ENCODE measurements at places on chromosomes 13 and 19.

GRCh38 chr19:35369522-35369921 is 1.3 kb upstream of the GPR42 start:
- DNase-seq = no peak

DNA sequence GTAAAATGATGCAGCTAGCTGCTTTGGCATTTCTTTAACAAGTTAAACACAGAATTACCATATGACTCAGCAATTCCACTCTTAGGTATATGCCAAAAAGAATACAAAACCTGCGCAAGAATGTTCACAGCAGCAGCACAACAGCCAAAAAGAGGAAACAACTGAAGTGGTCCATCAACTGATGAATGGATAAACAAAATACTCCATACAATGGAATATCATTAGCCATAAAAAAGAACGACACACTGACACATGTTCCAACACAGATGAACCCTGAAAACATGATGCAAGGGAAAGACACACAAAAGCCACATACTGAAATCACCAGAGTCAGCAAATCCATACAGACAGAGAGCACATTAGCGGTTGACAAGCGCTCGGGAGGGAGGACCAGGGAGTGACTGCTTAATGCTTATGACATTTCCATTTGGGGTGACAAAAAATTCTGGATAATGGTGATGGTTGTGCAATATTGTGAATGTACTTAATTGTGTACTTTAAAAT is 3.0 kb downstream of the PCID2 start:
- DNase-seq = no peak

- DNase-seq = no peak
These were observed 3.6 kb downstream of the RGCC start for GRCh38 chr13:41460930-41461329.

- DNase-seq = no peak
These were observed 2.7 kb downstream of the ARGLU1 start for GRCh38 chr13:106565127-106565775.

DNA sequence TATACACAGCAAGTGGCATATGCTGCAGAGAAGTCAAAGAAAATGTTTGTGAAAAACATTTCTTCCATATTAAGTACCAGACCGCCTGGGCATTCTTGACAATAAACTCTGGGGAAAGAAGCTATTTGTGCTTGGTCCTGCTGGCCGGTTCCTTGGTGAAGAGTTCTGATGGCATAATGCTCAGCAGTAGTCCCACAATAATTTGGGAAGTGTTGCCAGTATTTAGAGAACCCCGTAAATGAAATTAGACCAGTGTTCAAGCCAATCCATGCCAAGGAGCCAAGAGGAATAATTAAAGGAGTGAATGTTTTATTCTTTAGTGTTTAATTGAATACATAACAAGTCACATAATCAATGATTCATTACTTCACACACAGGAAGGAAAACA is 6.3 kb downstream of the KCTD12 start:
- DNase-seq = no peak

DNA sequence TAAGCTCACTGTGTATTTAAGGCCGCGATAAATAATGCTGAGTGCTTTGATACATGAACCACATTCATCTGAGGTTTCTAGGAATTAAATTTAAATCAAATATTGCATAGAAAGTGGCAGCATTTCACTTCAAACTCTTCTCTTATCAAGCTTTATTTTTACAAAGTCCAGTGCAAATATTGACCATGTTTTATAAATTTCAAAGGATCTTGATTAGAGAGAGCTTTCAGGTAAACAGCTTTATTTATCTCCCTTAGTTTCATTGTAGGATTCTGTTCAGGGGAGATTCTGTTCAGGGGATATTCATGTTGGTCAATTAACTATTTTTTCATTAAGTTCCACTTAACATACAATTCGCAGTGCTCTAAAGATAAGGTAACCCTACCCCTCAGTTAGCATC is 249.7 kb upstream of the IRS2 start:
- no peak for DNase-seq

- DNase-seq = no peak
These were observed 6.4 kb downstream of the KMT5C start for GRCh38 chr19:55345818-55346724.

DNA sequence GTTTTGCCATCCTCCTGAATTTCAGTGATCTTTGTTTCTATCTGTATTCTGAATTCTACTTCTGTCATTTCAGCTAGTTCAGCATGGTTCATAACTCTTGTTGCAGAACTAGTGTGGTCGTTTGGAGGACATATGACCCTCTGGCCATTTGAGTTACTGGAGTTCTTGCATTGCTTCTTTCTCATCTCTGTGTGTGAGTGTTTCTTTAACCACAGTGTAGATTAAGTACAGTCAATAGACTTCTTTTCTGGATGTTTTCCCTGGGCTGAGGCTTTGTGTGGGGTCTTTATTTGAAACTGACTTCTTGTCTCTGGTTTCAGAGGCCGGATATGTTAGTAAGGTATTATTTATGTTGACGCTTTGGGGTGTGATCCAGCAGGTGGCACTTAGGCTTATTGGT is 14.7 kb downstream of the IGFL2 start:
- no peak for DNase-seq

- no peak for DNase-seq
These were observed 14.6 kb downstream of the CBLC start for GRCh38 chr19:44792281-44792680.

GRCh38 chr13:45132369-45133064 is 12.2 kb downstream of the GTF2F2 start:
- no peak for DNase-seq

GRCh38 chr19:49502866-49503581 is 6.8 kb downstream of the RPS11 start:
- peak; percentile 68 for DNase-seq

- no peak for DNase-seq
These were observed 1.5 kb downstream of the AKT2 start for GRCh38 chr19:40283414-40284250.

DNA sequence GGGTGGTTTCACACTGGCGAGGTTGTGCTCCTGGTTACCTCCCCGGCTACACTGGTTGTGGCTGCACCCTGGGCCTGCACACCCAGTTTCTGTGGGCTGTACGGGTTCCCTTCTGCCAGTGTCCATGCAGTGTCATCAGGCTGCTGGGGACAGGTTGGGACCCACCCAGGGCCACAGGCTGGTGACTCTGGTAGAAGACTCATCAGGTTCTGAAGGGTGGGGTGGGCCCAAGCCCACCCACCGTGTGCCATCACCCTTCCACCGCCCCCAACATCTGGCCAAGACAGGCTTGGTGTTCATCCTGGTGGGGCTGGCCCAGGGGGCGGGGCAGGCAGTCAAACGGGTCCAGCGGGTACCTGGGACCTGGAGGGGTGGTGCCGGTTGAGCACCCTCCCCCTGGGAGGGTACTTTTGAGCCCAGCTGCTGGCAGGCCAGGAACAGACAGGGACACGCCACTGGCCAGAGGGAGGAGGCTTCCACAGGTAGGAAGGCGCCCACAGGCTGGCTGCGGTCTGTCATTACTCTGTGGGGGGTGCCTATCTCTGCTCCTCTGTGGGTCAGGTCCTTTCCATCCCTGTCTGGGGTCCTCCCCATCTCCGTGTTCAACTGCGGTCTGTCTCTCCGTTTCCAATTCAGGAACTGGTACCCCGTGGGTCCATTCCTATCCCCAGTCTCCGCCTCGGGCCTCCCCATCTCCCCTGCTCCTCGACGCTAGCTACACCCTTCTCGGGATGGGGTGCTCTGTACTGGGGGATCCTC is at the start of gene RNF225:
RNF225 (plus strand) TSS at position 437 of the 759 bp plus-strand sequence. CDS start 434 bp downstream, outside the sequence.
- DNase-seq = no peak

- no peak for DNase-seq
These were observed 37.3 kb downstream of the EFNB2 start for GRCh38 chr13:106498158-106498557.

DNA sequence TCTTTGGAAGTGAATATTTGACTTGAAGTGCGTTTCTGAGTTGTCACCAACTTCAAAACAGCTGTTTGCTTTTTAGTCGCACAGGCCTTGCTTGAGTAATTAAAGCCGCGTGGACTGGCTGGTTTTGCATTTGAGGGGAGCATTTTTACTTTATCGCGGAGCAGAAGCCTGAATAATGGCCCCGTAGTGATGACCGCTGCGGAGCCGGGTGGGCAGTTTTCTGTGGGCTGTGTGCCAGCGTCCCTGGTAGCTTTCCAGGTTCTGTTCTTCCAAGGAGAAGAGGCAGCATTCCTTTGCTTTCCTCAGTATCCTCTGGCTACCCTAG is 1.1 kb downstream of the NAA16 start:
- DNase-seq = peak; percentile 23

- no peak for DNase-seq
These were observed 680.8 kb downstream of the LIG4 start for GRCh38 chr13:107534548-107534947.

- DNase-seq = no peak
These were observed 773.4 kb upstream of the SLITRK1 start for GRCh38 chr13:84655677-84656076.

DNA sequence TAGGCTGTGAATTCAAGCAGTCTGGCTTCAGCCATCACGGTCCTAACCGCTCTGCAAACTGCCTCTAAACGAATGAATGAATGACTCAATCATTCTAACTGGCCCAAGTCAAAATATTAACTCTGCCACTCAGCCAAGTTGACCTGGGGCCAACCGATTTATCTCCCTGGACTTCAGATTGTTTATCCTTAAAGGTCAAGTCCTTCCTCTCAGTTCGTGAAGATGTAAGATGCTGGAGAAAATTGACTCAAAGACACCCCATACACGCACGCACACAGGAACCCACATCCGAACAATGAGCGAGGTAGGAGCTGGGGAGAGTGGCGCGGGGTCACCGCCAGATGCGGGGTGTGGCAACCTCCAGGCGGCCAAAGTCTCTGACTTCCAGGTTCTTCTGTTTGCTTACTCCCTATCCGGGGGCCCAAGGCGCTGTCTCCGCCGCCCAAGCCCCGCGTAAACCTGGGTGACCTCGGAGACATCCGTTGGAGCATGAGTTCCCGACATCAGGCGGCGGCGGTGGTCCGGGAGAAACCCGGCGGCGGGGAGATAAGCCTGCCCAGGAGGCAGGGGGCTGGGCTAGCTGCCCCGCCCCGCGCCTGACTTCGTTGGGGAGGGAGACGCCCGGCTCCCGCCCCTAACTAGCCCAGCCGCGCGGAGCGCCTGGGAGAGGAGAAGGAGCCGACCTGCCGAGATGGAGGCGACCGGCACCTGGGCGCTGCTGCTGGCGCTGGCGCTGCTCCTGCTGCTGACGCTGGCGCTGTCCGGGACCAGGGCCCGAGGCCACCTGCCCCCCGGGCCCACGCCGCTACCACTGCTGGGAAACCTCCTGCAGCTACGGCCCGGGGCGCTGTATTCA is at the start of gene CYP2S1:
CYP2S1 (plus strand) TSS at position 646 of the 856 bp plus-strand sequence; CDS start at position 692, 46 bp downstream.
- peak; percentile 30 for DNase-seq

DNA sequence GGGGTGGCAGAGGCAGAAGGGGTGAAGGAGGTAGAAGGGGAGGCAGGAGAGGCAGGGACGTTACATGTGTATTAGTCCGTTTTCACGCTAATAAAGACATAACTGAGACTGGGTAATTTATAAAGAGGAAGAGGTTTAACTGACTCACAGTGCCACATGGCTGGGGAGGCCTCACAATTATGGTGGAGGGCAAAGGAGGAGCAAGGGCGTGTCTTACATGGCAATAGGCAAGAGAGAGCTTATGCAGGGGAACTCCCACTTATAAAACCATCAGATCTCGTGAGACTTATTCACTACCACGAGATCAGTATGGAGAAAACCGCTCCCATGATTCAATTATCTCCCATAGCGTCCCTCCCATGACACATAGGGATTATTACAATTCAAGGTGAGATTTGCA is 19.0 kb upstream of the ACOD1 start:
- DNase-seq = no peak

GRCh38 chr19:56919308-56919995 is 78.9 kb upstream of the PEG3 start:
- DNase-seq = no peak

GRCh38 chr13:94706843-94707399 is 5.4 kb downstream of the SOX21 start:
- DNase-seq = no peak

DNA sequence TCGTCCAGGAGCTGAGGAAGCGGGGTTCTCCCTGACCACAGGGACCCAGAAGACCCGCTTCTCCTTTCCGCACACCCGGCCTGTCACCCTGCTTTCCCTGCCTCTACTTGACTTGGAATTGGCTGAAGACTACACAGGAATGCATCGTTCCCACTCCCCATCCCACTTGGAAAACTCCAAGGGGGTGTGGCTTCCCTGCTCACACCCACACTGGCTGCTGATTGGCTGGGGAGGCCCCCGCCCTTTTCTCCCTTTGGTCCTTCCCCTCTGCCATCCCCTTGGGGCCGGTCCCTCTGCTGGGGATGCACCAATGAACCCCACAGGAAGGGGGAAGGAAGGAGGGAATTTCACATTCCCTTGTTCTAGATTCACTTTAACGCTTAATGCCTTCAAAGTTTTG is 18.9 kb downstream of the VASP start:
- DNase-seq = no peak

GRCh38 chr19:32921624-32922023 is 50.1 kb downstream of the CEP89 start:
- DNase-seq = no peak

DNA sequence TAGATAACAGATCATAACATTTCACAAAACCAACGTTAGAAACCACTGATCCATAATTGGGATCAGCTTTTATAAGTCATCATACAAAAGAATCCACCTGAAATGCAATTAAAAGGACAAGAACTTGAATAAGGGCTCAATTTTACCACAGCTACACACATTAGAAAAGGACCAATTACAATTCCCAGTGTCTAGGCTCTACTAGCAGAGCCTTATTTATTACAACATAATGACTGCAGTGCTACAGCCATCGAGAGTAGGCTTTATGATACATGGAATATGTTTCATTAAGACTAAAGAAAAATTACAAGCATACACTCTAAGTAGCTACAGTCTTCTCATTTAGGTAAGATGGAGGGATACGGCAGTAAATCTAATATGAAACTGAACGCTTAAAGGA is 2.9 kb downstream of the RBM26 start:
- no peak for DNase-seq

DNA sequence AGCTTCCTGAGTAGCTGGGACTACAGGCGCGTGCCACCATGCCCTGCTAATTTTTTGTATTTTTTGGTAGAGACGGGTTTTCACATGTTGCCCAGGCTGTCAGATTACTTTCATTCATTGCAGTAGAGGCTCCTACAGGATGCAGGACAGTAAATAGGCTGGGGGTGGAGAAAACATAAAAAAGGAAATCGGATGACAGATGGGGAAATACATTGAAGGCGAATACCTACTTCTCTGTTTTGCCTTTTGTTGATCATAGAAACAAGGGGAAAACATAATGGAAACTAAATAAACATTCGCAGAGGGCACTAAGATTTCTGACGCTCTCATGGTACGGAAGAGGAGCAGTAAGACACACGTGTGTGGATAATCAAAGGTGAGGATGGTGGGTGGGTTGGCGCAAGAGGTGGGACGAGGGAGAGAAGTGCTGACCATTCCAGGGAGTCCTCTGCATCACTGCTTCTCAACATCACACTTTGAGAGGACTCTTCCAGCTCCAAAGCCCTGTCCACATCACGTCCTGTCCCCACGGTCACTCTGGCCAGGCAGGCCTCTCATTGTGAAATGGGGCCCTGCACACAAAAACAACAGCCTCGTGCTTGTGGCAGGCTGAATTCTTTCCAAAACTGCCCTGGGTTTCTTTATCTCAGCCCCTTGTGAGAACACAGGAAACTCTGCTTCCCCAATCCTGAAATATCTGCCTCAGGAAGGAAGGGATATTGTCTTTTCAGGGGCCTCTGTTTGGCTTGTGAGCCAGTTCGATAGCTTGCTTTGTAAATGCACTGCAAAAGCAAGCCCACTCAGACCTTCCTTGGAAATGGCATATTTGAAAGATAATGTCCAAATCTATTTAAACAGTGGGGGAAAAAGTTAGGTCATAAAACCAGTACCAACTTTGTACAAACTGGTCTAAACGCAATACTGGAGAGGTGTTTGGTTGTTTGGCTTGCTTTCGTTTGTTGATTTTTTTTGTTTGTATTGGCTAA is 188.5 kb downstream of the FOXO1 start:
- DNase-seq = no peak

GRCh38 chr13:41468631-41469030 is 11.3 kb downstream of the RGCC start:
- no peak for DNase-seq

Measured in activated CD4-positive, alpha-beta T cell treated with anti-CD3 and anti-CD28 coated beads, Interleukin-2, amount 10 ng/mL, durations not matched to agents 7 days and 5 days (primary cell).